ENCODE measurements at places on chromosomes 5 and 9.
A peak's percentile ranks its signal among the peaks of the same experiment; 100 is the strongest.

- no peak for DNase-seq
Observed at GRCh38 chr5:57171816-57172465, 1.9 kb upstream of the GPBP1 start.

GRCh38 chr9:13410566-13411031, 131.1 kb upstream of the MPDZ start:
- no peak for DNase-seq

- DNase-seq: no peak
Observed at GRCh38 chr5:133794771-133795415, 173.5 kb downstream of the C5orf15 start.

DNA sequence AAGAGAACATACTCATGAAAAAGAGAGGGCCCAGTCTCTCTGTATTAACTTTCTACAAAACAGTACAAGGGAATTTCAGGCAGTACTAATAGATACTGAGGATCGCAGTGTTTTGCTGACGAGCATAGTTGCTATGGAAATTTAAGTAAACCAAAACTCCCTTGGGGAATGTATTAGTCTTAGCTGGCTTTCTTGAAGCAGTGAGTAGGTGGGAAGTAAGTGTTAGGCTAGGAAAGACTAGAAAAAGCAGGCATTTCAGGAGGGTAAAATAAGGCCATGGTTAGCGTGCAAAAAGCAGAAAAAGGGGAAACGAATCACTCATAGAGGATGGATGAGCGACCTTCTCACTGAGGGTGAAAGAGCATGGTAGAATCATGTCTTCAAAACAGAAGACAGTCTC, 84.3 kb upstream of the ACTBL2 start:
- no peak for DNase-seq

- no peak for DNase-seq
Observed at GRCh38 chr9:26329974-26330373, 562.6 kb downstream of the CAAP1 start.

DNA sequence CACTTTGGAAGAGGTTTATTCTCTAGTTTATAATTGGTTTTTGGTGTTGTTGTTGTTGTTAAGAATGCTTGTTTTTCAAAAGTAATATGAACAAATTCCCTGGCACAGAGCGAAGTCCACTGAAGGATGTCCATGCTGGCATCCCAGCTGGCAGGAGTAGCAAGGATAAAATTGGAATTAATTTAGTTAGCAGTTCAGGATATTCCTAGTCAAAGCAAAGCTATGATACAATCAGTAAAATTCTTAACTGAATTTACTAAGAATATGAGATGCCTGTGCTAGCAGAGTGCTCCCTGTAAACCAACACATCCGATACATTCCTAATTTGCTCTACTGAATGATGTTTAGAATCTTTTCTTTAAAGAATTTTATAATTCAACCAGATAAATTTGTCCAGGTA, 161.4 kb downstream of the FANCC start:
- no peak for DNase-seq

DNA sequence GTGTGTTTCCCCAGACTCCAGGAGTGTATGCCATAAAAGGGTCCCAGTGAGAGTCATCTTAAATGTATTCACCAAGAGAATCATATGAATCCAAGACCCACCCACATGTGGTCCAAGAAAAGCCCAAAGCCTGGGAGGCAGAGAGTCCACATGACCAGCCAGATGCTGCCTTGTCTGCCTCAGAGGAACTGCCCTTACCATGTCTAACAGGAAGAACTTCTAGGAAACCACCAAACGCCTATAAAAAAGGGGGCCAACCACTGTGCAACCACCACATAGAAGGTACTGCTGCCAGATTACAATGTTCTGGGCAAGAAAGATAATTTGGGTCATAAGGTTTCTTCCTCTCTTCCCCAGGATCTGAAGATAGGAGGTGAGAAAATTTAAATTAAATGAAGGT, 129.8 kb upstream of the SLC24A2 start:
- DNase-seq: no peak

- DNase-seq: no peak
Observed at GRCh38 chr9:5442400-5443011, 4.8 kb upstream of the PLGRKT start.

GRCh38 chr5:140175367-140176030, 511 bp downstream of the CYSTM1 start:
- peak; percentile 35 for DNase-seq

GRCh38 chr5:96004754-96005153, 43.1 kb upstream of the ELL2 start:
- DNase-seq: no peak

- peak; percentile 60 for DNase-seq
Observed at GRCh38 chr5:176810081-176810597, at the start of gene UNC5A. TSS of gene UNC5A (plus strand) at chr5:176810559. CDS start at chr5:176810751, 192 bp downstream.
